Activated T-helper 1 cell treated with anti-CD3 and anti-CD28 coated beads, Interleukin-2, amount 50 U/mL, for 16 hours (primary cell): ENCODE measurements at places on chromosomes 4 and X.

DNA sequence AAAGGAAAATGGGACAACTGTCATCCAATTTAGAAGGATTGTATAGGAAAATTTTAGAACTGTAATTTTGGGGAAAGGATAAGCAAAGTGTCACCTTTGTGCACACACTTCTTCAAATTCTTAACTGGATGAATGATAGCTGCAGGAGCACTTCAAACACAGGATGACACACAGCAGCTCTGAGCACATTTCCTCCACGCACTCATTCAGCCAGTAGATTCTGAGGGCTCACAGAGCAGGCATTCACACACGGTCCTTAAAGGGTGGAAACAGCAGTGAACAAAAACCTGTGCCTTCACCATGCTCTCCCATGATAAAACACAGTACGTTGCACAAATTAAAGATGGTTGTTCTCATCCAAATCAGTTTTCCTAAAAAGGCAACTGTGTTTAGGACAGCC, 38.5 kb upstream of the KLF3 start:
- no peak for DNase-seq

GRCh38 chr4:90071289-90072235, 55.6 kb upstream of the CCSER1 start:
- DNase-seq, result no peak

GRCh38 chr4:166309286-166309685, 436.2 kb downstream of the TLL1 start:
- DNase-seq, result no peak

DNA sequence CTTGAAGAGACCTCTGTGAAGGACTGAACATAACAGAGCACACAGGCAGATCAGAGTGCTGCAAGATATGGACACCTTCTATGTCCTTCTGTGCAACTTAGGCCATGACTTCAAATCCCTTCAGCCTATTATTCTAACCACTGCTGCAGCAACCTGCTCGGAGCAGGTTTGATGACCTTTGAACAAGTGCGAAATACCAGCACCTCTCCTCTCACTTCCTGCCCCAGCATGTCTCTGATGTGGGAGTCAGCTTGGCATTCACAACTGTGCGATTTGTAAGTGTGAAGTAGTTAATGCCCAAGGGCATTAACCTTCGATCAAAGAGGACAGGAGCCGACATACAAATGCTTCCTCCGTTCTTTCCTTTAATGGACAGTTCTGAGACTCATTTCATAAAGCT, 1.6 kb upstream of the EXOC1 start:
- DNase-seq, result no peak

DNA sequence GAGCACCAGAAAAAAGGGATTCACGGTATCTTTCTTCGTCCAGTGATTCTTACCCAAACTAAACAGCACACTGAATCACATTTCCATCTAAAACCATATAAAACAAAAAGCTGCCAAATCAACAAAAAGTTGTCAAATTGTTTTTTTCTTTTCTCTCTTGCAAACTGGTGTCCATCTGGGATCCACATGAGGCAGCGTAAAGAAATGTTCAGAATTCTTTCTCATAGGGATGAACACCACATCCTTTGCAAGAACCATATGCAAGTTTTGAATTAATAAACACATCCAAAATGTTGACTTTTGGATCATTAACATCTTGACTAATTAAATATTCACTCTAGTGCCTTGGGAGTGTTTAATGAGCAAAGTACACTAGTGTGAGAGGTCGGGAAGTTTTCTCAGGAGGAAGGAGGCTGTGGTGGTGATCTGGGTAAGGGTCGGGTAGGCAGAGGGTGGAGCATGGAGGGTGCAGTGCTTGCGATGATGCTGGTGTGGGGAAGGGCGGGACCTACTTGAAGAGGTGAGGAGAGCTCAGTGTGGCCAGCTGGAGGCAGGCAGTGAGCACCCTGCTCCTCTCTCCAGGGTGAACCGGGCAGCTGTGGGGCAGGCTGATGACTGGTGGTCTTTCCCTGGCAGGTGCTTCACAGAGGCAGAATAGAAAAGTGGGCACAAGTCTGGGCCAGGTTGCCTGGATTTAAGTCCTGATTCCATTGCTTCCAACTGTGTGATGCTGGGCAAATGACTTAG, 72.8 kb downstream of the NSUN7 start:
- DNase-seq, result no peak

DNA sequence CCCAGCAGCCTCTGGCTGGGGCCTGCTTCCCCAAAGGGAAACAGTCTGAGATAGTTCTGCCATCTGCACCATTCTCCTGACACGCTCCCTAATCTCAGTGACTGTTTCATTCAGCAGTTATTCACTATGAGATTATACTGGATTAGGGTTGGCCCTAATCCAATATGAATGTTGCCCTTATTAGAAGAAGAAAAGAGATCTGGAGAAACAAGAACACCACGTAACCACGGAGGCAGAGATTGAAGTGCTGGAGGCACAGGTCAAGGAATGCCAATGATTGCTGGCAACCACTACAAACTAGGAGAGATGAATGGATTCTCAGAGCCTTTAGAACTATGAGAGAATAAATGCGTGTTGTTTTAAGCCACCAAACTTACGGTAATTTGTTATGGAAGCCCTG, 7.4 kb downstream of the ACOX3 start:
- DNase-seq, result no peak

- DNase-seq, result no peak
These were observed 319 bp upstream of the MAGEH1 start for GRCh38 chrX:55451626-55451989.

DNA sequence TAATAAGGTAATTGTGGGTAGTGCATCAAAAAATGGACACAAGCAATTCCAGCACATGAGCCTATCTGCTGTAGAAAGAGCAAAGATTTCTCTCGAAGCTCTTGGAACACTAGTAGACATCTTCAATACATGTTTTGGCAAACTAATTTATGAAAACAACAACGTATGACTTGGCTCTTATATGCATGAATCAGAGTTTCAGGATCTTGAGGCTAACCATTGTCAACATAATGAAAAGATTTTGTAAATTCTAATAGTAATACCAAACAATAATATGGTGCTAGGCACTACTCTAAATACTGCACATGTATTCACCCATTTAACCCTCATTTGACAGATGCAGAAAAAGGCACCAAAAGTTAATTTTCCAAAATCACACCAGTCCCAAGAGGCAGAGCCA, 25.1 kb upstream of the ANKRD50 start:
- no peak for DNase-seq

- DNase-seq, result no peak
These were observed 236.1 kb downstream of the QDPR start for GRCh38 chr4:17275836-17276235.

DNA sequence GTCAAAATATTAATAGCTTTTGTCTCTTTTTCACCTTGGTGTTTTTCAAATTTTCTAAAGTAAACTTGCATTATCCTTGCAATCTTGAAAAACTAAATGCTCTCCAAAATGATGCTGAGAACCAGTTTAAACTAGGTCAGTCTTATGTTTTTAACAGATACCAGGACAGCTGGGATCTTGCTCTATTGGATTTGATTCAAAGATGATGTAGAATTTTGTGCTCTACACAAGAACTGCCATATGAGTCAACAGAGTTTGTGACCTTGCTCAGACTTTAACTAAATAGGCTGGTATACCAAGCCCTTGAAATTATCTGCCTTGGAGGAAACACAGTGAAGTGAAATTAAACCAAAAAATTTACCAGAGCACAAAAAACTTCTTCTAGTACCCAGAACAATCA, 991.1 kb downstream of the STPG2 start:
- no peak for DNase-seq

- no peak for DNase-seq
These were observed 30.0 kb downstream of the ITM2A start for GRCh38 chrX:79336869-79337815.

DNA sequence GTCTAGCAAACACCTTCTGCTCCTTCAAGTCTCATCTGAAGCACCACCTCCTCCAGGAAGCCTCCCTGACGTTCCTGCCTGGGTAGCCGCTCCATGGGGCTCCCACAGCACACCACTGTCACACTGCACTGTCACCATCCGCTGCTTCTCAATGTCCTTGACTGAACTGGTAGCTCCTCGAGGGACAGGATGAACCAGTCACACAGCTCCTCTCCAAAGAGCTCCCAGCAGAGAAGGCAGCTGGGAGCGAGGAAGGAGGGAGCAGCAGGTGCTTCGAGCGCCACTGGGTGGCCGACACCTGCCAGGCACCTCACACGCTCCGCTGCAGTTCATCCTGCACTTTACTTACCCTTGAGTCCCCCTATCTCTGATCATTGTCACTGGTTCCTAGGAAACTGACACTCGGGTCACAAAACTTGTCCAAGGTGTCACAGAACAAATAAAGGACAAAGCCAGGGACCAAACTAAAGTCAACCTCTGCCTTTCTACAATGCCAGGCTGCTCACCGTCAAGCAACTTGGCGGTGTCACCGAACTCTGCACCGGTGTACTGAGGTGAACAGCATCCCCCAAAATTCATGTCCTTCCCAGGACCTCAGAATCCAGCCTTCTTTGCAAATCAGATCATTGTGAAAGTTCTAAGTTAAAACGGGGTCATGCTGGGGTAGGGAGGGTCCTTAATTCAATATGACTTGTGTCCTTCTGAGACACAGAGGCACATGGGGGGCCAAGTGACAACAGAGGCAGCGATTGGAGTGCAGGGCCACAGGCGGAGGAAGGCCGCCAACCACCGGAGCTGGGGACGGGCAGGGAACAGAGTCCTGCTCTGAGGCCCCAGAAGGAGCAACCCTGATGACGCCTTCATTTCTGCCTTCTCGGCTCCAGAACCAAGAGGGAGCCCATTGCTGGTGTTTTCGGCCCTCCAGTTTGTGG, 5.5 kb upstream of the S100P start:
- no peak for DNase-seq

GRCh38 chr4:55364691-55365344, 18.8 kb downstream of the SRD5A3 start:
- no peak for DNase-seq

DNA sequence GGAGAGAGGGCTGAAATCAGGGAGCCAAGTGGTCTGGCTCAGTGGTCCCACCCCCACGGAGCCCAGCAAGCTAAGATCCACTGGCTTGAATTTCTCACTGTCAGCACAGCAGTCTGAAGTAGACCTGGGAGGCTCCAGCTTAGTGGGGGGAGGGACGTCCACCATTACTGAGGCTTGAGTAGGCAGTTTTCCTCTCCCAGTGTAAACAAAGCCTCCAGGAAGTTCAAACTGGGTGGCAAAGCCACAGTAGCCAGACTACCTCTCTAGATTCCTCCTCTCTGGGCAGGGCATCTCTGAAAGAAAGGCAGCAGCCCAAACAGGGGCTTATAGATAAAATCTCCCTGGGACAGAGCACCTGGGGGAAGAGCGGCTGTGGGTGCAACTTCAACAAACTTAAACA, 88.1 kb downstream of the NPFFR2 start:
- DNase-seq, result no peak

DNA sequence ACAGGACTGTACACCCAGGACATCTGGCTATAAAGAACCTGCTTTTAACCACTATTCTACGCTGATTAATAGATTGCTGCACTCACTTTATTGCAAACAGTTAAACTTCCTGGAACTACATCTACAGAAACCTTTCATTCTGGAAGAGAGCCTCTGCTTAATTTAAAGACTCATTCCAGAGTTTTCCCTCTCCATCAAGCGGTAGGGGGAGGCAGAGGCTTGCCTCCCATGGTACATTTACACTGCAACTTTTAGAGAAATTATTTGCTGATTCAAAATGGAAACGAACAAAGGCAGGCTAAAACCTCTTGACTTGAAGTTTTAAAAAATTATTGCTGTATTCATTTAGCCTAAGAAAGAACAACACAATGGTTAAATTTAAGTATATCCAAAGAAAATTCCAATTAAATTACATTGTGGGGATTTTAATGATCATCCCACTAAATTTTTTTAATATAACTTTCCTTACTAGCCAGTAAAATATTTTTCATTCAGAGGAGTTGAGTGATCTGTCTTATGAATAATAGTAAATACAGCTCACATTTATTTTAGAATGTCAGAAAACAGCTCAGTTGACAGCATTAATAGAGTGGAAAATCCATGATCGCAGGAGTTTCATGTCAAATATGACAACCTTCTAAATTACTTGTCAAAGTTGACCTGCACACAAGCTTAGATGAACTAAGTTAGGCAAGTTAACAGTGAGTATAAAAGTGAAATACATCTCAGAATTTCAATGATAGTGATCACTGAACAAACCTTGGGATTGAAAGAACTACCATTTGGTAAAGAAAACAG, 46.3 kb upstream of the PCDH10 start:
- no peak for DNase-seq

DNA sequence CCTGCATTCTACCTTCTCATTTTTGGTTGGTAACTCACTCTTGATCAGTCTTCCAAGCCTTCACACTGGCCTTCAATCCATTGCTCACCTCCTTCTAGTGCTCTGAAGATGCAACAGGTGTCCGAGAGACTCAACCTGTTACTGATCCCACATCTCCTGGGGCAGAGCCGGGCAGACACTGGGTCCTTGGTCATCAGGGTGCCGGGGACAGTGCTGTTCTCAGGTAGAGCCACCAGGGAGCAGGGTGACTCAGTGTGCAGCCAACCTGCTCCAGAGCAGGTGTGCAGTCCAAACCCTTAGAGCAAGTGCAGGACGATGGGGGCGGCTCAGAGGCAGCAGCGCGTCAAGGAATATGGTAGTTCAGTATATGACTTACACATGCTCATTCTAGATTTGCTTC, 188.4 kb downstream of the DHX15 start:
- no peak for DNase-seq

DNA sequence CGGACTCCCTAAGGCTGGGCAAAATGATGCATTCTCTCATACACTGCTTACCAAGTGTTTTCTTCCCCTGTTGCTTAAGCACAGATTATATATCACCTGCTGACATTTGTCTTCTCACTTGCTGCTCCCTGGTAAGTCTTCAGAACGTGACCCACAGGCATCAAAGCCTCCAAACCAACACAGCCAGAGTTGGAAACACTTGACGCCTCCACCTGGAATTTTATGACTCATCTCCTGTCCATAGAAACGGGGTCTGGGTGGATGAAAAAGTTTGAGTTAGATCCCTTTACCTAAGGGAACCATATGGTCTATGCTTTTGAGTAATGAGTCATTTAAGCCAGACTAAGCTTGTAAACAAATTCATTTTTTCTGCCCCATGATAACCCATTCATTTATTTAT, 251.6 kb downstream of the USP46 start:
- DNase-seq, result no peak
